ENCODE measurements at places on chromosomes 16 and 17.

- DNase-seq = peak; percentile 45
These were observed 76.4 kb downstream of the KCNJ12 start for GRCh38 chr17:21452377-21453143.

DNA sequence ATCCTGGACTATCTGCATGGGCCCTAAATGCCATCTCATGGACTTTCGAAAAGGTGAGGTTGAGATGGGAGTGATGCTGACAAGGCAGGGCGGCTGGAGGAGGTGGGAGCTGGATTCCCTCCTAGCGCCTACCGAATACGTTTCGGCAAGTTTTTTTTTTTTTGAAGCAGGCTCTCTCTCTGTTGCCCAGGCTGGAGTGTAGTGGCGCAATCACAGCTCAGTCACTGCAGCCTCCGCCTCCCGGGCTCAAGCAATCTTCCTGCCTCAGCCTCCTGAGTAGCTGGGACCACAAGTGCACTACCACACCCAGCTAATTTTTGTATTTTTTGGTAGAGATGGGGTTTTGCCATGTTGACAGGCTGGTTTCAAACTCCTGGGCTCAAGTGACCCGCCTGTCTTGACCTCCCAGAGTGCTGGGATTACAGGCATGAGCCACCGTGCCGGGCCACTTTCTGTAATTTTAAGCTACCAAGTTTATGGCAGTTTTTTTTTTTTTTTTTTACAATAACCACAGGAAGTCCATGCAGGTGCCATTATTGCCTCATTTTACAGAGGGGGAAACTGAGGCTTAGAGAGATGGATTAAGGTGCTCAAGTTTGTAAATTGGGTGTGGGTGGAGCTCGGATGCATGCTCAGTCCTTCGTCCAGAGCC, 246.4 kb downstream of the PRKCA start:
- no peak for DNase-seq

- DNase-seq = no peak
These were observed 68.6 kb upstream of the MRTFB start for GRCh38 chr16:14002416-14002990.

GRCh38 chr17:30559656-30560055, 82.4 kb downstream of the GOSR1 start:
- DNase-seq = no peak

GRCh38 chr17:7010523-7010922, 1.9 kb upstream of the RNASEK start:
- DNase-seq = no peak

DNA sequence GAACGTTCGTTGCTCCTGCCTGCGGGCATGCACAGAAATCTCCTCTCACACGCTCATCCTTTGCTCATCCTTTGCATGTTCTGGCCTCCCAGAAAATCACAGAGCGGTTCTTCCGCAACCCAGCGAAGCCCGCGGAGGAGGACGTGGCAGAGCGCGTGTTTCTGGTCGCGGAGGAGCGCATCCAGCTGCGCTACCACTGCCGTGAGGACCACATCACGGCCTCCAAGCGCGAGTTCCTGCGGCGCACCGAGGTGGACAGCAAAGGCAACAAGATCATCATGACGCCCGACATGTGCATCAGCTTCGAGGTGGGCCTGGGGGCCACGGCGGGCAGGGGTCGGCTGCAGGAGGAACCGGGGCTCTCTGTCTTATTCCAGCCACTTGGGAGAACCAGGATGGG, 9.6 kb upstream of the KATNB1 start:
- no peak for DNase-seq

- DNase-seq = no peak
These were observed 429 bp downstream of the OR2C1 start for GRCh38 chr16:3356118-3356517.

DNA sequence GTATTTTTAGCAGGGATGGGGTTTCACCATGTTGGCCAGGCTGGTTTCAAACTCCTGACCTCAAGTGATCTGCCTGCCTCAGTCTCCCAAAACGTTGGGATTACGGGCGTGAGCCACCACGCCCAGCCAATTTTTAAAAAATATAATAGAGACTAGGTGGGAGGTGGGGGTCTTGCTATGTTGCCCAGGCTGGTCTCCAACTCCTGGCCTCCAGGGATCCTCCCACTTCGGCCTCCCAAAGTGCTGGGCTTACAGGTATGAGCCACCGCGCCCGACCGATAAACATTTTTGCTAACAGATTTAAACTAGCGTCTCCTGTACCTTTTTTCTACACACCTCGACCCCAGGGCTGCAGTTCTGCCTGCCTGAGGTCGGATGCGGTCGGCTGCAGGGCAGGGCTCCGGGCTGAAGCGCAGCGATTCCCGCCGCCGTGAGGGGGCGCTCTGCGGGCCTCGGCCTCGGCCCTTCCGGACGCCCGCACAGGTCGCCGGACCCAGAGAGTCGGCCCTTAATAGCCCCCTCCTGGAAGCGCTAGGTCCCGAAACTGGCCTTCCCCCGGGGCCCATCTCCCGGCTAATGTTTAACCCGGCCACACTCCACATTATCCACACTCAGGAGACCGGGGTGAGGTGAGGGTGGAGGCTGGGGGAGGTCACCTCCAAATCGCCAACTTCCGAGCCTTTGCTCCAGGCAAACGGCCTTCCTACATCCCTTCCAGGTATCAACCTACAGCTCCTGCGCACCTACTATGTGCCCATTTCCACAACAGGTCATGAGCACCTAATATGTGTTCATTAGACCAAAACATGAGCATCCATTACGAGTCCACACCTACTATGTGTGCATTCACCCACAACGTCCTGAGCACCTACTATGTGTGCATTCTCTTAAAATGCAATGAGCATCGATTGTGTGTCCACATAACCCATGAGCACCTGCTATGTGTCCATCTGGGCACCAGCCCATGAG, 2.0 kb upstream of the GLIS2 start:
- DNase-seq = no peak

DNA sequence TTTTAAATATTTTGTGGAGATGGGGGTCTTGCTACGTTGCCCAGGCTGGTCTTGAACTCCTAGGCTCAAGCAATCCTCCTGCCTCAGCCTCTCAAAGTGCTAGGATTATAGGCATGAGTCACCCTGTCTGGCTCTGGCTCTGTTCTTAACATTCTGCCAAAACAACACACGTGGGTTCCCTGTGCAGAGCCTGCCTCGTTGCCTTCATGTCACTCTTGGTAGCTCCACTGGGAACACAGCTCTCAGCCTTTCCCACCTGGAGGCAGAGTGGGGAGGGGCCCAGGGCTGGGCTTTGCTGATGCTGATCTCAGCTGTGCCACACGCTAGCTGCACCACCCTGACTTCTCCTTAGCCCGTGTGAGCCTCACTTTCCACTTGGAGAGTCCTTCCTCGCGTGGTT, 19.3 kb downstream of the CRISPLD2 start:
- DNase-seq = no peak

DNA sequence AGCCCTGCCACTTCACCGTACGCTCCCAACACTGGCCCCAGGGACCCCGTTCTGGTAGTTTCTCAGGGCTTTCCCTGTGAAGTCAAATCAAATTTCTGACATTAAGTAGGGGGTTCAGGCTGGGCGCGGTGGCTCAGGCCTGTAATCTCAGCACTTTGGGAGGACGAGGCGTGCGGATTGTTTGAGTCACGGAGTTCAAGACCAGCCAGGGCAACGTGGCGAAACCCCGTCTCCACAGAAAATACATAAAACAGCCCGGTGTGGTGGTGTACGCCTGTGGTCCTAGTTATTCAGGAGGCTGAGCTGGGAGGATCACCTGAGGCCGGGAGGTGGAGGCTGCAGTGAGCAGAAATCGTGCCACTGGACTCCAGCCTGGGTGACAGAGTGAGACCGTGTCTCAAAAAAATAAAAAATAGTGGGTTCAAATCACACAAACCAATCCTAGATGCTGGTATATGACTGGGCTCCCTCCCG, 632 bp downstream of the CYBC1 start:
- DNase-seq = no peak

GRCh38 chr17:82390015-82390859, 18.7 kb downstream of the UTS2R start:
- DNase-seq = no peak

GRCh38 chr17:54968988-54969332, 395 bp downstream of the STXBP4 start:
- DNase-seq = no peak

- no peak for DNase-seq
These were observed 45.4 kb downstream of the COG7 start for GRCh38 chr16:23407436-23408127.

DNA sequence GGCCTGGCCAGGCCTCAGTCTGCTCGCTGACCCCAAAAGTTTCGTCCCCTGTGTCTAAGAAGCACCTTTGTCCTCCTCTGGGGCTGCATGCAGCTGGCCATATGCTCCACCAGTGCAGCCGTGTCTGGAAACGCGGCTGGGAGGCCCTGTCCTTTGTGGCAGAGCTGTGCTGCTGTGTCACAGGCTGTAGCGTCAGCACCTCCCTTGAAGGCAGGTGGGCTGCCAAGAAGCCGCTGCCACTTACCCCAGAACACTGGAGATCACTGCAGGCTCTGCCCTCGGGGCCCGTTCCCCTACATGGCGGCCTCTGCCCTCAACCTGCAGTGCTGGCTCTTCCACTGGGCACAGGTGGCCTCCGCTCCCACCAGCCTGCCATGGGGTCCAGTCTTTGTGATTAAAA, 15.7 kb upstream of the MC1R start:
- DNase-seq = no peak

DNA sequence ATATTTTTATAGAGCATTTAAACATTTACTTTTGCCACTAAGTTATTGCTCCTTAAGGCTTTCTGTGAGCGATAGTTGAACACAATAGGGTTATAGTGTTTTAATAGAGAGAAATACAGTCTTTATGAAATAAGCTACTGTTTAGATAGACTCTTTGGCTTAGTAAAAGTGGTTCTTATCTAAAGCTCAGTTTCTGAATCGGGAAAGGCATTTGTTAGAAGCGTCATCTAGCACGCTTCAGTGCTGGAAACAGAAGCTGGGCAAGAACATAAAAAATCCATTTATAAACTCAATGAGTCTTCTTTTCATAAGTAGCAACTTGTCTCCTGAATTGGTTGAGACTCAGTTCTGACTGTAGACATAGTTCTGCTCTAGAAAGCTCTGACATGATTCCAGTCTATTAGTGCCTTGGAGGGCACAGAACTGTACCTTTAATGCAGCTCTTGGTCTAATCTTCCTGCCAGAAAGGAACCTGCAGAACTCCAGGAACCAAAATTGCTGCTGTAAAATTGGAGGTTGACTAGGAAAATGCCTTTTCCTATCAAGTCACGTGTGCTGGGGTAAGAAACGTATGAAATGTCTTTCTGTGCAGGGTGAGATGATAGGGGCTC, 55.4 kb upstream of the DNAJA2 start:
- DNase-seq = no peak

- DNase-seq = no peak
These were observed 11.8 kb downstream of the ADGRG3 start for GRCh38 chr16:57679767-57680482.

DNA sequence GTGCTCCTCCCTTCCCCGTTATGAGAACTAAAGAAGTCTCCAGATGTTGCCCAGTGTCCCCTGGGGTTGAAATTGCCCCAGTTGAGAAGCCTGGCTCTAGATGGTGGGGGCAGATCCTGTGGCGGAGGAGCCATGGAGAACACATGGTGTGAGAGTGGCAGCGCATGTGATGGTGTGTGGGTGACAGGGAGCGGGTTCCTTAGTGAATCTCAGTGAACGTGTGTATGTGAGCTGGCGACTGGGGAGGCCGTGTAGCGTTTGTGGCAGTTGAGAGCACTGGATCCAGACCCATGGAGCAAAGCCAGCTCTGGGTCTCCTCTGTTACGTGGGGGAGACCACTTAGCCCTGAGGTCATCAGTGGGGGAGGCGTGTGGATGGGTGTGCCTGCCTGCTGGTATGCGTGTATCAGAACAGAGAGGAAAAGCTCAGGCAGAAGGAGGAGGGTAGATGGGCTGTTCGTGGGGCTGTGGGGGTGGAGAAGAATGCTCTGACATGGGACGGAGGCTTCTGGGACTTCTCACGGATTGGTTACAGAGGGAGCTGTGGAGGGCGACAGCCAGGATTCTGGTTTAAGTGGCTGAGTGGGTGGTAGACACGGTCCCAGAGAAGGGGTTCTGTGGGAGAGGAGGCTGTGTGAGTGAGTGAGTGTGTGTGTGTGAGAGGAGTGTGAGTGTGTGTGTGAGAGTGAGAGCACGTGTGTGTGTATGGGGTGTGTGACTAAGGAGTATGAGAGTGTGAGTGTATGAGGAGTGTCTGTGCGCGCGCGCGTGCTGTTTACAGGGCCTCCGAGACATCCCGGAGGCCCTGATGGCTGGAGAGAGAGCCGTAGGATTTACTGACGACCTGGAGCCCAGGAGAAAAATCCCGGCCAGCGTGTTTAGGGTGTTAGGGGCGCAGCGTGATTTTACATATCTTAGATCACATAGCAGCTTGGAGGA, 193.8 kb downstream of the SNX29 start:
- DNase-seq = no peak

GRCh38 chr17:4785311-4786105, 656 bp downstream of the VMO1 start:
- DNase-seq = no peak

GRCh38 chr17:6494239-6494941, 50.1 kb downstream of the PIMREG start:
- no peak for DNase-seq

GRCh38 chr17:10072556-10073425, 125.6 kb downstream of the GAS7 start:
- no peak for DNase-seq

DNA sequence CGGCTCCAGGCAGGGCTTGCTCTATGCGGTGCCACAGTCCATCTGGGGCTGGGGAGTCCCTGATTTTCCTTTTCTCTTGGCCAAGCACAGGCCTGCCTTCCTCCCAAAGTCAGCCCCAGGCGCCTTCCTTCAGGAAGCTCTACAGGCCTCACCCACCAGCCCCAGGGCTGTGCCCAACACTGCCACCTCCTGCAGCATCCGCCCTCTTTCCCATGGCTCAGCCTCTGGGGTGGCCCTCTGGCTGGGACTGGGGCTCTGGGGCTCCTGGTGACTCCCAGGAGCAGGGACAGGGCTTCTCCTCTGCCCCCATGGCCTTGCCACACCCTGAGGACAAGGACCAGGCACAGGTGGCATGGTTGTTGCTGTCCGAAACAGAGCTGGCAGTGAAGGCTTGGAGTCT, 817 bp downstream of the ITGB4 start:
- DNase-seq = no peak

- DNase-seq = no peak
These were observed 16.4 kb upstream of the FASN start for GRCh38 chr17:82114447-82114846.

GRCh38 chr17:2871205-2871604, 75.0 kb downstream of the RAP1GAP2 start:
- DNase-seq = no peak

DNA sequence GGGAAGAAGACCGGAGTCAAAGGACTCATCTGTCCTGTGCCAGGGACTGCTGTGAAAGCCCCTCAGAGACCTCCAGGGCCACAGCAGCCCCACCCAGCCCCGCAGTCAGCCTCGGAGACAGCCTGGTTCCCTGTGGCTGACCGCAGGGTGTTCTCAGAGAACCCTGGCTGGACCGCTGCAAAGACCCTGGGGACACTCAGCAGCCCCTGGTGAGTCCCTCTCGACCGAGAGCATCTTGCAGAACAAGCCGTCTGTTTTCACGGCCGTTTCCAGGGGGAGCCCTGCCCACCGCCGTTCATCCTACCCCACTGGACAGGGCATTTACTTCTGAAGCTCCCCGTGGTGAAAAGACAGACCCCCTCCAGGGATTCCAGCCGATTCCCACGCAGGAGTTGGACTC, 10.3 kb downstream of the UBALD1 start:
- DNase-seq = no peak
